ENCODE measurements at places on chromosomes 7 and 10.

DNA sequence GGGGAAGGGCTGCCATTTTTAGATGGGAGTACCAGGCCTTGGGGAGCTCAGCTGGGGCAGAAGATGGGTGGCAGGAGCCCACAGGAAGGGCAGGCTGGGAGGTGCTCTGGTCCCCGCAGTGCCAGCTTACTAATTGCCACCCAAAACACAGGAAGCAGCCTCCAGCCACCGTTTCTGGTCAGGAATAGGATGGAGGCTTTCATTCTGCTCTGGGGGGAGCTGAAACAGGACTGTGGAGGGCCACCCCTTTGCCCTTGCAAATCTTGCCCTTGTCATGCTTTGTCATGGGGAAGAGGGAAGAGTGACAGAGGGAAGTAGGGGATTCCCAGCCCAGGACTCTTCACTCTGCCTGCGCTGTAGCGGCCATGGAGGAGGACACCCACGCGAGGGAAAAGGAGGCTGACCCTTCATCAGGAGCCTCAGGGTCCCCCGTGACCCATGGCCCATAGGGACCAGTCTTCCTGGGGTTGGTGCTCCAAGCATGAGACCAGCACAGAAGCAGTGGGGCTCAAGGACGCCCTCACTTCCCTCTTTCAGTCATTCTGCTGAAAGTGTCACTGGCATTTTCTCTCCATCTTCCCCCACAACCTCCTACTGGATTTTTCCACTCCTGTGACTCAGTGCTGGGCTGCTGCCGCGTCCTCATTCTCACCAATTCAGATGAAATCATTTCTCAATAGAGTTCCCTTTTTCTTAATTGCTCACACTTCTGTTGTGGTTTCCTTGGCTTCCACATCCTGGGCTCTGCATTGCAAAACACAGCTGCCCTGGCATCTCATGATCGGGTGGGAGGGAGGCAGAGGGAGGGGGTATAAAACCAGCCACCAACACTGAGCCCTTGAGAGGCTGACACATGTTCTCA lies 61.9 kb downstream of the MKI67 start:
- DNase-seq = no peak

GRCh38 chr10:61621605-61622051 lies 41.1 kb upstream of the CABCOCO1 start:
- DNase-seq = no peak

DNA sequence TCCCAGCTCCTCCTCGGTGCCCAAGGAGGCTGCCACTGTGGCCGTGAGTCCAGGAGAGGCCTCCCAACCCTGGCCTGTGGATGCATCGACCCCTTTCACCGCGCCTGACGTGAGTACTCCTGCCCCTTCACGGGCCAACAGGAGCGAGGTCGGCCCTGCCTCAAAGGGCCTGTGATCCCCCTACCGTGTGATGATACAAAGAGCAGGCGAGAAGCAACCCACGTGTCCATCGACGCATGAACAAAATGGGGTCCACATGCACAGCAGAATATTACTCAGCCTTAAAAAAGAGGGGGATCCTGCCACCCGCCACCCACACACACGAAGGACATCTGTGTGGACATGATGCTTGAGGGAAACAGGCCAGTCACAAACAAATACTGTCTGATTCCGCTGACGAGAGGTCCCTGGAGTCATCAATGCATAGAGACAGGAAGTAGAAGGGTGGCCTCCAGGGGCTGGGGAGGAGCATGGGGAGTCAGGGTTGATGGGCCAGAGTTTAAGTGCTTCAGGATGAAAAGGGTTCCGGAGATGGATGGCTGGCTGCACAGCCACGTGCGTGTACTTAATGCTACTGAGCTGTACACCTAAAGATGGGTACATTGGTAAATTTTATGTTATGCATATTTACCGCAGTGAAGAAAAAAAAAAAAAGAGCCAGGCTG lies 151.9 kb downstream of the PRKAG2 start:
- no peak for DNase-seq

- DNase-seq = no peak
These were observed 84.0 kb upstream of the ANLN start for GRCh38 chr7:36305648-36306047.

DNA sequence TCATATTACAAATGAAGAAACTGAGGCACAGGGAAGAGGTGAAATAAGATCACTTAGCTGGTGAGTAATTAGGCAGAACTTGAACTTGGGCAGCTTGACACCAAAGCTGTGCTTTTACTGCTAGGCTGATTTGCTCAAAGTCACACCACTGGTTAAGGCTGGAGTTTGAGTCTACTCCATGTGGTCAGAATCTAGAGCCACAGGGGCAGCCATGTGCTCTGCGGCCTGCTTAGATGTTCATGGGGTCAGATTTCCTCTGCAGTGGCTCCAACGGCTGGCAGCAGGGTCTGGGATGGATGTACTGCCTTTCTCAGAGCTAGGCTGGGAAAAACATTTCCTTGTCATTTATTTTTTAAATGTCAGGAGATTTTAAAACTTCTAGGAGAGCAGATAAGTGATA lies 417.5 kb downstream of the KCNMA1 start:
- no peak for DNase-seq

GRCh38 chr7:2862831-2863361 lies 18.8 kb upstream of the GNA12 start:
- no peak for DNase-seq

DNA sequence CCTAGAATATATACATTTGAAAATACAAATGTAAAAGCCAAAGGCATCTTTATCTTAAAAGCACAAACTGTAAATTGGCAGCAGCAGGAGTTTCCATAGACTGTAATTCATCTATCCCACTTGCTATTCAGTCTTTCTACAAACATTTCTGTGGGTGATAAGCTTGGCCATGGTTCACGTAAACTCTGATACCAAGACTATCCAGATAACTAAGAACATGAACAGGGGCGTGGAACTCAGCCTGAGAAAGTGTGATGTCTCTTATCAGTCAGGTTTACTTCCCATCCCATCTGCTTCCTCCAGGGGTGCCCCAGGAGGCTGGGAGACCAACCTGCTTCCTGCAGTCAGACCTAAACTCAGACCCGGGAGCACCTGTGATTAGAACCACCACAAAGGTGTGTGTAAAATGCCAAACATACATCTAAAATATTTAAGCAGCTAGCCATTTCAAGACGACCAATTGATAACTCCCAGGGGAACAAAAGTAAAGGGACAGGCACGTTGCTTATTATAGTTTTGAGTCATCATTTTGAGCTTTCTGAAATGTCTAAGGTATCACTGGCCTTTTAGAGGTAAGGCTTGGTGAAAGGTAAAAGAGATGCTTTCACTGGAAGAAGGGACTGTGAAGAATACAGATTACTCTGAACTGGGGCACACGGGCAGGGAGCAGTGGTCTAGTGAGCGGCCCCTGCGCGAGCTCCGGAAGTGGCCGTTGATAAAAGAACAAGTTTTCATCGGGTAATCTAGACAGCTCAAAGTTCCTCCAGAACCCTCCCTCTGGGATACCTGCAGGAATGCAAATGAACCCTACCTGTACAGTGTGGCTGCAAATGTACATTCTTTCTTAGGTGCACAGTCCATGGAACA lies 51.5 kb downstream of the RSU1 start:
- DNase-seq = no peak

GRCh38 chr10:62010366-62010765 lies 108.9 kb downstream of the ARID5B start:
- DNase-seq = no peak

GRCh38 chr10:99854860-99855259 lies 72.4 kb downstream of the ABCC2 start:
- peak; percentile 56 for DNase-seq

GRCh38 chr7:68245688-68246087 lies 1249.1 kb downstream of the TYW1 start:
- DNase-seq = no peak

GRCh38 chr10:63115732-63116383 lies 17.3 kb upstream of the NRBF2 start:
- DNase-seq = peak; percentile 72

DNA sequence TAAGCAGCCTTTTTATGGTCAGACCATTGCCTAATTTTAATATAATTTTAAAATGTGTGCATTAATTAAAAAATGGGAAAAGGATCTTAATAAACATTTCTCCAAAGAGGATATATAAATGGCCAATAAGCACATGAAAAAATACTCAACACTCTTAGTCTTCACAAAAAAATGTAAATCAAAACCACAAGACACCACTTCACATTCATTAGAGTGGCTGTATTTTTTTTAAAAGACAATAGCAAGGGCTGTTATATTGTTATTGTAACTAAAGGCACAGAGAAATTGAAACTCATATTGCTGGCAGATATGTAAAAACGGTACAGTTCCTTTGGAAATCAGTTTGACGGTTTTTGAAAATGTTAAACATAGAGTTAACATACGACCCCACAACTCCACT lies 3.2 kb upstream of the CROT start:
- DNase-seq = no peak

- DNase-seq = no peak
These were observed 79.8 kb downstream of the RALA start for GRCh38 chr7:39703144-39703543.

GRCh38 chr7:107384025-107384424 lies 85.8 kb upstream of the GPR22 start:
- DNase-seq = no peak

- DNase-seq = no peak
These were observed 122.6 kb downstream of the INHBA start for GRCh38 chr7:41579961-41580935.

- DNase-seq = no peak
These were observed 608 bp downstream of the ACHE start for GRCh38 chr7:100894860-100895700.

DNA sequence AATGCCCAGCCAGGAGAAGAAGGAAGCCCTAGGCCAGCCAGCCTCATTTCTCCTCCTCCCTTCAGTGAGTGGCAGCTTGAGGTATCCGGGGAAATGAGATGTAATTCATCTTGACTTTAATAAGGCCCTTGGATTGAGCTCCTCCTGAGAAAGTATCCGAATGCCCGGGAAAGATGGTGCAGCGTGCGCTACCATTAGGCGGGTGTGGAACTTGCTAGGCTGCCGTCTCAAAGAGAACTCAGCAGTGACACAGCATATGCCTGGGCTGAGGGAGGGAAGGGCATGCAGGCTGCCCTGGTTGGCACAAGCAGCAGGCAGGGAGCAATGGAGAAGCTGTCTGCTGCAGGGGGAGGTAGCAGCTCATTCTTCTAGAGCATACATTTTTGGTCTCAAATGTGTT lies 659.8 kb upstream of the FOXK1 start:
- DNase-seq = no peak

DNA sequence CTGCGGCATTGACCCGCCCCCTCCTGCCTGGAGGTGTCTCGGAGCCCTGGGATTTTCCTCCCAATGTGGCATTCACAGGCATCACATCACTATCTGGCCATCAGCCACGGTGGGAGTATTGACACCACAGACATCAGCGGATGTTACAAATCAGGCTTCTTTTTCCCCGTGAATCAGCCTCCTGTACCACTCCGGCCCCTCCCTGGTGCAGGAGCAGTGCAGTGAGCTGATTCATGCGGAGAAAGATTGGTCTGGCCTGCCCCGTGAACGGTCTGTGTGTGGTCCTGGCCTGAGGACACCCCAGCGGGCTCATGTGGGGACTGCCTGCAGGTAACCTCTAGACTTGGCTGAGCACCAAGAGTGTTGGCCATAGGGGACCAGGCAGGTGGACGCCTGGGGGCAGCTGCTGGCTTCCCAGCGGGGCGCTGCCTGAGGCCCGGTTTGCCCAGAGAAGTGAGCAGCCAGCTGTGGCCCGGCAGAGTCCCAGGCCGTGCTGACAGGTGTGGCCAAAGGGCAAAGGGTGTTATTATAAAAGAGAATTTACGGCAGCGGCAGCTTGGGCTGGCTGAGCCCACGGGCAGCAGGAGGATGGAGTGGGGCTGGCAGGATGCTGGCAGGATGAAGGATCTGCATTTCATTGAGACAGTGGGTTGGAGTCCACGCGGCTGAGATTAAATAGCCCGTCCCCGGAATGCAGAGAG lies 32.1 kb upstream of the GNA12 start:
- DNase-seq = no peak

GRCh38 chr10:106083572-106083971 lies 1080.9 kb downstream of the SORCS1 start:
- no peak for DNase-seq

DNA sequence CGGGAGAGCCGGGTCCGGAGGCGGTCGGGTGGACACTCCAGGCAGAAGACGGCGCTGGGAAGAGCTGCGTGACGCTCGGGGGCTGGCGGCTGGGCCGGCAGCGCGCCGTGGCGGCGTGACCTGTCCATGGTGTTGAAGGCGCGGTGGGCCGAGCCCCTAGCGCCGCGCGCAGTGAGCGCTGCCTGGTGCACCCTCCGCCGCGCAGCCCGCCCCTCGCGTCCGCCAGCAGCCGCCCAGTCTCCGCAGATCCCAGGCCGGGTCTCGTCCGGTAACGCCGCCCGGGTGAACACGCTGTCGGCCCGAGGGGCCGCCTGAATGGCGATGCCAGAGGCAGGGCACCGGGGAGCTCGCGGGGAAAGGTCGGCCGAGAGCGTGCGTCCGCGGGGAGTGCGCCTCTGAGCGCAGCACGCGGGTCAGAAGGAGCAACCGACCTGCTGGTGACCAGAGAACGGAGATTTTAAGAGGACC lies 657 bp upstream of the TMEM178B start:
- peak; percentile 49 for DNase-seq

GRCh38 chr7:27173956-27174873 lies at the start of gene HOXA10:
Gene HOXA10, minus strand, starts transcription at chr7:27174320. Its CDS starts 14 bp downstream, at chr7:27174306.
- no peak for DNase-seq

- DNase-seq = no peak
These were observed 49.6 kb upstream of the HELLS start for GRCh38 chr10:94496010-94496409.

- DNase-seq = no peak
These were observed 43.7 kb downstream of the ITGB8 start for GRCh38 chr7:20374399-20374798.

DNA sequence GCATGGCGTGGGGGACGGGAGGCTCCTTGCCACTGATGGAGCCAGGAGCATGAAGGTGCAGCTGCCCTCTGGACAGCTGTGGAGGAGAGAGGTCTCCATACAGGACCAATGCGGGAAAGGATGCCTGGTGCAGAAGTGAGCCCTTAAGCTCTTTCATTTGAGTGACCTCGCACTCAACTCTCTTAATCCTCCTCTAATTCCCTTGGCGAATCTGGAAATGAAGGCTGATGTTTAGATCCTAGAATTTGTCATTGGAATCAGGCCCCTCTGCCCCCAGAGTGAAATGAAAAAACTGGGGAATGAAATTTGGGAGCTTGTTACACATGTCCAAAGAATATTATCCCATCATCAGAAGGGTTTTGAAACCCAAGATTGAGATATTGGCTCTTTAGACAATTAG lies 639.5 kb downstream of the LRMDA start:
- DNase-seq = no peak

- no peak for DNase-seq
These were observed 57.0 kb downstream of the BRAF start for GRCh38 chr7:140867467-140868462.

DNA sequence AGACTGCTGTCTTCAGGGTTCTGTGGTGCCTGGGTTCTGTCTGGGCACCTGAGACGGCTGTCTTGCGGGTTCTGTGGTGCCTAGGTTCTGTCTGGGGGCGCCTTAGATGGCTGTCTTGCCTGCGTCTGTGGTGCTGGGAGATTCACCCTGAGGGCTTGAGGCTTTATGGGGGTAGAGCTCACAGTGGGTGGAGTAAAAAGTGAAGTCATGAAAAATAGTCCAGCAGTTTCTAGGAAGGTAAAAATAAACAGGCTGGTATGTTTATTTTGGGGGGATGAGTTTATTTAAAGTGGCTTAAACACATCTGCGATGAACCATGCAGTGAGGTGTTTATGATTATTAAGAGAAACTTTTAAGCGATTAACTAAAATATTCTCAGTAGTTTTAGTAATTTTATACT lies 64.2 kb downstream of the NKX6-2 start:
- DNase-seq = no peak

GRCh38 chr7:158188676-158189075 lies 398.9 kb downstream of the PTPRN2 start:
- DNase-seq = no peak

- no peak for DNase-seq
These were observed 1.0 kb downstream of the CCDC186 start for GRCh38 chr10:114172776-114173602.
